Bronchus fibroblast of lung (primary cell): ENCODE measurements at places on chromosomes 5 and 9. TPM values are rescaled to one million over a fixed set of nuclear protein-coding genes. Genes with fewer than 3 reads are reported as not detected.

Gene DIRAS2
- not detected in 2 replicates for total RNA-seq

Gene PCDHB7
- 0.15 and 0.17 TPM in 2 replicates for total RNA-seq

Gene F12
- total RNA-seq, result 0.74 and 1.0 TPM in 2 replicates

Gene PLEKHG4B
- 2.2 TPM in 2 replicates for total RNA-seq

Gene LCN9
- not detected in 2 replicates for total RNA-seq

Gene ADAMTS2
- total RNA-seq, result 28.1 and 37.0 TPM in 2 replicates

Gene IRX1
- not detected in 2 replicates for total RNA-seq
